Stimulated activated CD4-positive, alpha-beta T cell treated with anti-CD3 and anti-CD28 coated beads, Interleukin-12 subunit alpha, Interleukin-12 subunit beta, amount 100 ng/mL, for 24 hours (primary cell): ENCODE measurements at places on chromosomes 5 and 9.

- no peak for DNase-seq
Observed at GRCh38 chr9:36141288-36141687, 4.8 kb downstream of the GLIPR2 start.

- no peak for DNase-seq
Observed at GRCh38 chr5:25823330-25823873, 1178.6 kb upstream of the CDH10 start.

DNA sequence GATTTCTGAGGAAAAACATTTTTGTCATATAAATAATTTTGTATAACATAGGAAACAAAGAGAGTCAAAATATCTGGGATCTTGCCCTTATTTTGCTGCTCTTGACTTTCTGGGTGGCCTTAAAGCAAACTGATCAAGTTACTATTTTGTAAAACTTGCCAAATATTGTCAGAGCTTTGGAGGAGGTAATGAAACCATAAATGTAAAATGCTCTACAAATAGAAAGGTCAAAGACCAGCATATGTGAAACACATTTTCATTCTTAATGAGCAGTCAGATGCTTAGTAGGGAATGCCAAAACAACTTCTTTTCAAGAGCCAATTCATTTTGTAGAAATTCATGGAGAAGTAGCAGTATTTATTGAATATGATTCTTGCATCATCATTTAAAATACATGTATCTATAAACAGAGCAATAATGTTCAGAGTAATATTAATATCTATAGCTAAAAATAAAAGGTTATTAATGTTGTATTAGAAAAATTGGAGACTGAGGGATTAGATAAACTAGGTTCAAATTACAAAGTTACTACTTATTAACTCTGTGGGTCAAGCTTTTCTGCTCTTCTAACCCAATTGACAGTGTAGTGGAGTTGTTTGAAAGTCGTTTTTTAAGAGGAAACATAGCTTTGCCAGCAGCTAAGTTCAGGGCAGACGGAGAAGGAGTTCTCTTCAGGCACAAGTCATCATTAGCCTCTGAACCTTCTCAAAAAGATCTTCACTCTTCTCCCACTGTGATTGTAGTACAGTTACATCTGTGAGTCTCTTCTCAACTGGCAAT lies 2053.1 kb downstream of the EFNA5 start:
- no peak for DNase-seq

DNA sequence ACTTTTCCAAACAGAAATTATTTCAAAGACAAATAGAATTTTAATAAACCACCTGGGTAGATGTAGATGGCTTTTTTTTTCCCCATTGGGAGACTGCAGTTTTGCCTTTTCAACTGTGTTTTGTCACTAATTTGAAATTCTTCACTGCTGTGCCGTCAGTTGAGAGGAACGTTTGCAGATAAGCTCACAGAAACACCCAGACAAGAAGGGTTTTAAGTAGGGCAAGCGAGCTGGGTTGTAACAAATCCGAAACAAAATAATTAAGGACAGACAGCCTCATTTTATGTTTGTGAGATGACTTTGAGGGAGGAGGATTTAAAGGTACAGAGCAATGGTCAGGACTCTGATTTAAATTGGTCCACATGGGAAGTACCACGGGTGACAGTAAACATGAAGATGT lies 155.1 kb upstream of the NTRK2 start:
- no peak for DNase-seq

DNA sequence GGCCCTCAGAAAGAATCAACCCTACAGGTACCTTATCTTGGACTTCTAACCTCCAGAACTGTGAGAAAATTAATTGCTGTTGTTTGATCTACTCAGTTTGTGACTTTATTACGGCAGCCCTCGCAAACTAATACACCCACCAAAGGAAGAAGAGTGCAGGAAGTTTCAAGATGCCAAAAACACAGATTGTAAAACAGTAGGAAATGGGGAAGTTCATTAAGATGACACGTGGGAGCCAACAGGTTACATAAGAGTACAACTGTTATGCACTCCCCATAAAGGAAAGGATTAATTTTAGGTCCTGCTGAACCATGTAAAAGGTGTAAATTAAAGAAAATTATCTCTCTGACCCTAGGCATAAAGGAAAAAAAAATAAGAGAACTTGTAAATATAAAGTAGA lies 294.3 kb downstream of the EPB41L4A start:
- DNase-seq = no peak

- no peak for DNase-seq
Observed at GRCh38 chr9:91126761-91127445, 234.8 kb downstream of the AUH start.

DNA sequence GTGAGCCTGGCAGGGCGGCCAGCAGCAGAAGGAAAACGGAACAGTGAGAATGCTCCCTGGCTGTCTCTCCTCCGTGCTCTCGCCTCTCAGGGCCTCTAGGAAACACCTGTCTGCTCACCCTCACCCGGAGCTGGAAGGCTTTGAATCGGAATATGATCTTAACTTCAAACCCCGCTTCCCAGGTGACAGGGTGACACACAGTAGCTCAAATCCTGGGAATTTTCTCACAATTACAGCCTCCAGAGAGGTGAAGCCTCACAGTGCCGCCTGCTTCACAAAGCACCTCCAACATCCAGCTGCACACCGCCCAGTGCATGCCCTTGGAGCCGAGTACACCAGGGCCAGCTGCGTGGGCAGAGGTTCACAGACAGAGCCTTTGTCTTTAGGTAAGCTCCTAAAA lies 12.5 kb downstream of the SEC16A start:
- no peak for DNase-seq

DNA sequence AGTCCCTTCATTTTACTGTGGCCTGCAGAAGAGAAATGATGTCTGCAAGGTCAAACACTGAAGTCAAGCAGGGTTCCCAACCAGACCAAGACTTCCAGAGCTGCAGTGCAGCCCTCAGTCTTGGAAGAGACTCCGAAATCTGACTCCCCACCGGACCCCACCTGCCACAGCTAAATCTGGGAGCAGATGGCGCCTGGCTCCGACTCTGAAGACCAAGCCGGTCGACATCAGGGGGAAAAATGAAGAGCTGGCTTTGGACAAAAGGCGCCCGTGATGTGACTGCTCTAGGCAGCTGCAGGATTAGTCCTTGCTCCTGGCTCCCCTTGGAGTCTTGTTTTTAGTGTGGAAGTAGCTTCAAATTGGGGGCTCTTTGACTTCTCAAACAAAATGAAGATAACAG lies 72.4 kb upstream of the ZNF622 start:
- no peak for DNase-seq

- DNase-seq = no peak
Observed at GRCh38 chr9:124834591-124834990, 18.7 kb upstream of the WDR38 start.

DNA sequence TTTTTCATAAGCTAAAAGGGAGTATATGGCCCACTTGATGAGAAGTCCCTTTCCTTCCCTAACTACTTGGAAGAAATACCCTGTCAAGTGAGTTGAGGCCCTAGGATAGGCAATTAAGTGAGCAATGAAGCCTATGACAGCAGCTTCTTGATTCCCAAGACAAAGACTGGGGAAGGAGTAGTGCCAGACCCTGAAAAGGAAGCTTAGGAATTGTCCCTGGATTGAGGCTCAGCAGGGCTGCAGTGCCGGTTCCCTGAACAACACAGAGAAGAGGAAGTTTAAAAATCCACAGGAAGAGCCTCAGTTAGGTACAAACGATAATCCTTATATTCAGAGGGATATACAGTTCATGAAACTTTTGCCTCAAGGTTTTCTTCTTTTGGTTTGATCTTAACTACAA lies 61.8 kb upstream of the RAD23B start:
- DNase-seq = no peak

DNA sequence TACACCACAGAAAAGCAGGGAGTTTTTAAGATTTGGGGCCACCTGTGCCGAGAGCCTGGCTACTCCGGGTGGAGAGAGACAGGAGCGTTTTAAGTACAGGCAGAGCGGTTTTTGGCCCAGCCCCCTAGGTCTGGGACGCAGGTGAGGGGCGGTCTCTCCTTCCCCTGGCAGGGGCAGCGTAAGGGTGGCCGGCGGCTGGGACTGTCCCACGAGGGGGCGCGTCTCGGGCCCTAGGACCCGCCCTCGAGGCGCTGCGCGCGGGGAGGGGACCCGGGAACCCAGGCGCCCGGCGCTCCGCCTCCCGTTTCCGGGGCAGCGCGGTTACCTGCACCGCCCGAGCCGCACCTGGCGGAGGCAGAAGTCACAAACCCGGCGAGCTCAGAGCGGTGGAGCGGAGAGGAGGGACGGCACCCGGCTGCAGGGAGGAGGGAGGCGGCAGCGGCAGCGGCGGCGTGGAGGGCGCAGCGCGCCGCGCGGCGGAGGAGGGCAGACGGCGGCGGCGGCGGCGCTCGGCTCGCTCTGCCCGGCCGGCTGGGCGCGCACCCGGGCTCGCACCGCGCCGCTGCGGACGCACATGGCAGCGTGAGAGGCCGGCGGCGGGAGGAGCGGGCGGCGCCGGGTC lies at the start of gene WWC1:
Gene WWC1 (plus strand): TSS at position 304 of the 622 bp plus-strand sequence. CDS start 508 bp downstream, outside the sequence.
- DNase-seq = peak; percentile 25

- DNase-seq = peak; percentile 26
Observed at GRCh38 chr9:125409637-125410521, 148.3 kb downstream of the GAPVD1 start.

DNA sequence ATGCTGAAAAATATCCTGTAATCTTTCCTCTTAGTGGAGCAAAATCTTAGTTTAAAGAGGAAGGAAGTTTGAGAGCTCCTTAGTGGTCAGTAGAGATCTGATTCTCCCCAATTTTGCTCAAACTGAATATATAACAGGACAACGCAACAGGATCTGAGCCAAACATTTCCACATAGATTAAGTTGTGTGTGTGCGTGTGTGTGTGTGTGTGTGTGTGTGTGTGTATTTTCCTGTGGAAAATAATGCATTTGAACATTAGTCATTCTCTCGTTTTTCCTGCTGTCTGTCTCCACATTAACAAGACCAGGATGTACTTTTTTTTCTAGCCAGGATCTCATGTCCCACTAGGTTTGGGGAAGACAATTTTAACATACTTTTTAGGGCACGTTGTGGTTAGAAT lies 312.1 kb upstream of the CDH18 start:
- no peak for DNase-seq

GRCh38 chr5:173065155-173065554 lies 9.0 kb downstream of the CREBRF start:
- DNase-seq = no peak

- no peak for DNase-seq
Observed at GRCh38 chr5:71782393-71782770, 63.3 kb downstream of the CARTPT start.

DNA sequence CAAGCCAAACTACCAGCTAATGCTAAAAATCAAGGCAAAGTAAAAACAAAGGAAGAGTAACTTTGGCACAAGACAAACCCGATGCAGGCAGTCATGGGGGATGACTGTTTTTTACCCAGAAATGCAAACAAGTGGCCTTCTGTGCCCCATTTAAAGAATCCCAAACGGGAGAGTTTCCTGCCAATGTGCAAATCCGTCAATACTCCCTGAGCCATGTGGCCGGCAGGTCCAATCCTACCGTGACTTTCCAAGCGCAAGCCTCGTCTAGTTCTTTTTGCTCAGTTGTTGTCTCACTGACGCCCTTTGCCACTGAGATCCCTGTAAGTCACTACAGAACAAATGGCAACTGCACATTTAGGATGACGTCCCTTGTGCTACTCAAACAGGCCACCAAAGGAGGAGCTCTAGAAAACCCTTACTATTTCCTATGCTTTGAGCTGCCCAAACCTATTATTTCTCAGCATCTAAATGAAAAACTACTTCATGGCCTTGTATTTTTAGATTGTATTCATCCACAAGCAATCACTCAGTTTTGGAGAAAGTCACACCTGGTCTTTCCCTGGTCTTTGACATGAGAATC lies 43.4 kb downstream of the OTULIN start:
- DNase-seq = no peak

GRCh38 chr5:100900796-100901781 lies 2.0 kb downstream of the ST8SIA4 start:
- peak; percentile 87 for DNase-seq

GRCh38 chr5:126017096-126017495 lies 406.1 kb upstream of the GRAMD2B start:
- no peak for DNase-seq

- no peak for DNase-seq
Observed at GRCh38 chr9:99286536-99286935, 64.5 kb downstream of the SEC61B start.

- DNase-seq = no peak
Observed at GRCh38 chr9:115349542-115349941, 231.6 kb upstream of the TNC start.

GRCh38 chr9:135606885-135607259 lies 32.5 kb downstream of the GLT6D1 start:
- no peak for DNase-seq

DNA sequence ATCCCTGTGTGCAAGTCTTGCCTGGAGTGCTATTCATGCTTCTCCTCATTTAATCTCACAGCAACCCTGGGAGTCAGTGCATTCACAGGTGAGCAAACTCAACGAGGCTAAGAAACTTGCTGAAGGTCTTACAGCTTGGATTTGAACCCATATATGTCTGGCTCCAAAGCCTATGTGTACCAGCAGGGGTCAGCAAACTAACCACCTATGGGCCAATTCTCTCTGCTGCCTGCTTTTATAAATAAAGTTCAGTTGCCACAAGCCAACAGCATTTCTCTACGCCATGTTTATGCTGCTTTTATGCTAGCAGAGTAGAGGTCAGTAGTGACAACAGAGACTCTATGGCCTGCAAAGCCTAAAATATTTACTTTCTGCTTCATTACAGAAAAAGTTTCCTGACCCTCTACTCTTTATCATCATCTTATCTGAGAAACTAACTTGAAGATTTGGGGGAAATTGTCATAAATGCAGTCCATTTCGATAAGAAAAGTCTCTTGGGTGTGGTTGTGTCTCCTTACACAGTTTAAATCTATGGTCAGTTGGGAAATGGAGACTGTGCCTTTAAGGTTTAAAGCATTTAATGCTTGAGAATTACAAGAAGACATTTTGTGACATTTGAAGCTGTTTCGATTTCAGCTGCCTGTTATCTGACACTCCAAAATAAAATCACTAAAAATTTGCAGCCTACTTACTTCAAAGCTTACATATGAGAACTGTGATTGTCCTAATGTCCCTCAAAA lies 137.7 kb downstream of the PRELID2 start:
- DNase-seq = no peak

DNA sequence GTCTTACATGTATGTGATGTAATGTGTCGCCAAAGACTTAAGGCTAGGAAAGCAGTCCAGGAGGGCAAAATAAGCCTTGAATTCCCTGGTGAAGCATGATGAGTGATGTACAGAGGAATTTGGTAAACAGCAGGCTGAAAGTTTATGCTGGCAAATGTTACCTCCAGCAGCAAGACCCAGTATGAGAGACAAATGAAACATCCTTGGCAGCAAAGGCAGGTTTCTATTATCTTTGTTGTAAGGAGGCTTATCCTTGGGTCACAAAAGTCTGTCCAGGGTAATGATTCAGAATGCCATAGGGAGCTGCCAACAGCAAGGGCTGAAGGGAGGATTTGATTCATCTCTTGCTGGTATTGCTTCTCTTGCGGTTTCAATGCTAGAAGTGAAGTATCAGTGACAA lies 75.9 kb upstream of the HTR4 start:
- no peak for DNase-seq

- no peak for DNase-seq
Observed at GRCh38 chr5:75823811-75824210, 106.6 kb upstream of the POC5 start.

DNA sequence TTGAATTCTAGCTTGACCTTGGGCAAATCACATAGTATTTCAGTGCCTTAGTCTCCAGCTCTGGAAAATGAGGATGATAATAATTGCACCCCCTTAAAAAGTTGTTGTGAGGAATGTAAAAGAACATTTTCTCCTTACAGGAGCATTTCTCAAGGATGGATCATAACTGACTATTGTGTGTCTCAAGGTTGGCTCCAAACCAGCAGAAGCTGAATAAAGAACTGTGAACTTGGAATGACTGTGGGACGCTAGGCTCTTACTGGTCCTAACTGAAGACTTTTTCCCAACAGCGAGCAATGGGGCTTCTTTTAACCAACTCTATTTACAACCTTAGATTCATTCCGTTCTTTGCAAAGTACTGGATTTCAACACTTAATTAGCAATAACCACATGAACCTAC lies 26.2 kb upstream of the GLRX start:
- DNase-seq = no peak
